ENCODE measurements at places on chromosomes 2 and 18.

GRCh38 chr2:85728342-85728741 lies 25.4 kb upstream of the ATOH8 start:
- DNase-seq: no peak

GRCh38 chr2:225740086-225740485 lies 340.6 kb downstream of the NYAP2 start:
- no peak for DNase-seq

DNA sequence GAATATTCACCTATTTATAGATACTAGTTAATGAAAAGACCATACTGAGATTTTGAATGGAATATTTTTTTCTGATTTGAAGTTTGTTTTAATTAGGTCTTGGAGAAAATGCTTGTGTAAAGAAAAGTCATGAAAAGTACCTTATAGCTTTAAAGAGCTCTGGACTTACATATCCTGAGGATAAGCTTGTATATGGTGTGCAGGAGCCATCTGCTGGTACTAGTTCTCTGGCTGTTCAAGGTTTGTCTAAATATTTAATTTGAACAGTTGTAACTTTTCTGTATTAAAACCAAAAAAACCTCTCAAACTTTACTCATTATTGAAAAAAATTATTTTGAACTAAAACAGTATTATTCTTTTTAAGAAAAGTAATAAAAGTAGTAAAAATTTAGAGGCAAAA lies 50.1 kb downstream of the UBR3 start:
- DNase-seq: no peak

DNA sequence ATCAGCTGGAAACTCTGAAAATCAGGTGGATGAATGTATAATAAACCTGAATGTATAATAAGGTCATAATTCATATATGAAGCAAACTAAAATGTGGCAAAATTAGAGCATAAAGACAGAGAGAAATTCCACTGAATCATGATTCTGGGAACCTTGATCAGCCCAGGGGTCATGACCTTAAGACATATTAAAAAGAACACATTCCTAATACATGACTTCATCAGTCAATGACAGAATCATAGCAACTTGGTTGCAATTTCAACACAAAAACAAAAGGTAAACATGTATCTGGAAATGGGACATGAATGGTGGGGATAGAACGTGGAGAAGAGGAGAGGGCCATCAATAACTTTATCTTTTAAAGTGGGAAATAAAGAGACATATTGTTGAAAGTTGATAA lies 17.6 kb downstream of the AFF3 start:
- no peak for DNase-seq

GRCh38 chr2:140064243-140064642 lies 1284.1 kb upstream of the NXPH2 start:
- no peak for DNase-seq

DNA sequence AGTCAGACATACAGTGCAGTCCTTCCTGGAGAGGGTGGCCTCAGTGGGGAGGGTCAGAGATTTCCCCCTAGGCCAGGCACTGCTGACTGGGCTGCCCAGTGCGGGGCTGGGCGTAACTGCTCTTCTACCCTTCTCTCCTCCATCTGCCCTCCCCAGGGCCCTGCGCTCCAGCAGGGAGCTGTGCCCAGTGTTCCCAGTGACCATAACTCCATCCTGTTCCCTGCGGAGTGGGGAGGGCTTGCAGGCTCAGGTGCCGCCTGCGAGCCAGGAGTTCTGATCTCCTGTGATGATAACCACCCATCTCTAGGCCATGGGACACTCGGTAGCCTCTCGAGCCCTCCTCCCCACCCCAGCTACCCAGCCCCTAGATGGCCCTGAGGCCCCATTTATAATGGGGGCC lies 107.6 kb downstream of the SMAD7 start:
- DNase-seq: no peak

DNA sequence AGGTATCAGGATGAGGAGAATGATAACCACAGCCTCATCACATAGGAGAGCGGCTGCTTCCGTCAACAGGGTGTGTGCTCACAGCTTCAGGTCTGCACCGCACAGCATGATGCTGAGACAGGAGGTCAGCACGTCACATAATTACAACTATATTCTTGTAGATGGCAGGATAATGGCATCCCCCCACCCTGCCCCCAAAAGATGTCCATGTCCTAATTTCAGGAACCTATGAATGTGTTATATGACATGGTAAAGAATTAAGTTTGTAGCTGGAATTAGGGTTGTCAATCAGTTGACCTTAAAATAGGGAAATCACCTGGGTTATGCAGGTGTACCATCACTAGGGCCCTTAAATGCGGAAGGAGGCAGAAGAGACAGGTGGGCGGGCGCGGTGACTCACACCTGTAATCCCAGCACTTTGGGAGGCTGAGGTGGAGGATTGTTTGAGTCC lies 73.9 kb downstream of the ARL4C start:
- no peak for DNase-seq

DNA sequence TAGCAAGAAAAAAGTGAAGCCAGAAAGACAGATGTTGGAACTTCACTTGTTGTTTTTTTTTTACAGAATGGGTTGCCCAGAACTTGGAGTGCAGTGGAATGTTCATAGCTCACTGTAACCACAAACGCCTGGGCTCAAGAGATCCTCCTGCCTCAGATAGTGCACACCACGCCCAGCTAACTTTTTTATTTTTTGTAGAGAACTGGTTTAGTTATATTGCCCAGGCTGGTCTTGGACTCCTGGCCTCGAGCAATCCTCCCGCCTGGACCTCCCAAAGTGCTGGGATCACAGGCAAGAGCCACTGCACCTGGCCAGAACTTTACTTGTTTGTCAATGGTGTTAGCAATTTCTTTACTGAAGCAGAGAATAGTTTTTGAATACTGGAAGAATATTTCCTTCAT lies 11.9 kb upstream of the ASPRV1 start:
- DNase-seq: no peak

DNA sequence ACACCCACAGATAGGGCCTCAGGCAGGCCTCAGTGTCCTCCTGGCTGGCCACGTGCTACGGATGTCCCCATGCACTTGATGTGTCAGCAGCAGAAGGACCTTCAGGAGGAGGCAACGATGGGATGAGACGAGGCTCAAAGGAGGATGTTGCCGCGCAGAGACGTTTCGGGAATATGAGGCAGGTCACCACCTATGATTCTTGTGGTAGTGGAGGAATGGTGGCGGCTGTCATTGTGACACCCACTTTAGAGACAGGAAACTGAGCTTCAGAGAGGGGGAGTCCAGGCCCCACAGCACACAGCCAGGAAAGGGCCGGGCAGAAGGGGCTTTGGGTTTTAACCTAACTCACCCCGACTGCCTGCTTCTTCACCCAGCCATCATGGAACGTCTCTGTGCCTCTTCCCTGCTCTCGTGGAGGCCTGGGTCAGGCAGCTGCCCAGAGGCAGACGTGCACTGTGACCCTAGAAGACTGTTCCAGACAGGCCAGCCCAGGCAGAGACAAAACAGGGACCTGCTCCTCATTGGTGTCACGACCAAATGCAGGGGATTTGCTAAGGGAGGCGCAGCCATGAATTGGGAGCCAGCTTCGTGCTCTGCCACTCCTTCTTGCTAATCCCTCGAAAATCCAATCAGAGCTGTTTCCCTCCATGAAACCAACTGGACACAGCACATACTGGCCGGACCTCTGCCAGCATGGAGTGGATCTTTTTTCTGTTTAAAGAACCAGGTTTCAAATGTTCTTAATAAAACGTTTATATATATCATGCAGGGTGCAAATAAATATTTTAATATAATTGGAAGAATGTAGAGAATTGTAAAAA lies 169.2 kb downstream of the ASB1 start:
- no peak for DNase-seq

- DNase-seq: no peak
Observed at GRCh38 chr2:213500881-213501280, 216.6 kb downstream of the SPAG16 start.

- DNase-seq: no peak
Observed at GRCh38 chr2:111667542-111668273, 216.3 kb downstream of the ANAPC1 start.

- no peak for DNase-seq
Observed at GRCh38 chr2:82675186-82675585, 1783.9 kb downstream of the SUCLG1 start.

- no peak for DNase-seq
Observed at GRCh38 chr2:237154082-237154638, 68.5 kb downstream of the COPS8 start.

DNA sequence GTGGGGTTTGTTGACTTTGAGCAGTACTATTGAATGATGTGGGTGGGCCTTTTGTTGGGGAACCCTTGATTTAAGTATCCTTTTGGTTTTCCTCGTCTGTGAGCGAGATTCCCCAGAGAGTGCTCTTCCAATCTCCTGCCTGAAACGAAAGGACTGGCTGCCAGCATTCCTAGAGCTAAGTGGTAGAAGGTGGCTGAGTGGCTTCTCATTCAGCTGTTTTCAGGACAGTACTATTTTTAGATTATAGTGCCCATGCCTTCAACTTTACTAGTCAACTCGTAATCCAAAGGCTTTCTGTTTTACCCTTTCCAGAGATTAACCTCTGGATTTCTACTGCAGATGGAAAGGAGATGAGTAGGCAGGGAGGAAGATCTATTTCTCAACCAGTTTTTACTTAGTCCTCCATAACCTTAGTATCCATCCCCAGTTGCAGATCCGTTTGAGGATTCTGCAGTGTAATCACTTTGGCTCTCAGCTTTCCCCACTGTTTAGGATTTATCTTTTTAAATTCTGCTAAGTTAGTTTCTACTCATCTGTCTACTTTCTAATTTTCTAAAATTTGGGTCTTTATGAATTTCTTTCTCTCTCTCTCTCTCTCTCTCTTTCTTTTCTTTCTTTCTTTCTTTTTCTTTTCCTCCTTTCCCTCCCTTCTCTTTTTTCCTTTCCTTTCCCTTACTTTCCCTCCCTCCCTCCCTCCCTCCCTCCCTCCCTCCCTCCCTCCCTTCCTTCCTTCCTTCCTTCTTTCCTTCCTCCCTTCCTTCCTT lies 9.2 kb downstream of the SLC4A1AP start:
- no peak for DNase-seq

- no peak for DNase-seq
Observed at GRCh38 chr2:143877056-143877455, 642.9 kb downstream of the ZEB2 start.

GRCh38 chr2:10075571-10076209 lies 4.5 kb downstream of the CYS1 start:
- DNase-seq: no peak

DNA sequence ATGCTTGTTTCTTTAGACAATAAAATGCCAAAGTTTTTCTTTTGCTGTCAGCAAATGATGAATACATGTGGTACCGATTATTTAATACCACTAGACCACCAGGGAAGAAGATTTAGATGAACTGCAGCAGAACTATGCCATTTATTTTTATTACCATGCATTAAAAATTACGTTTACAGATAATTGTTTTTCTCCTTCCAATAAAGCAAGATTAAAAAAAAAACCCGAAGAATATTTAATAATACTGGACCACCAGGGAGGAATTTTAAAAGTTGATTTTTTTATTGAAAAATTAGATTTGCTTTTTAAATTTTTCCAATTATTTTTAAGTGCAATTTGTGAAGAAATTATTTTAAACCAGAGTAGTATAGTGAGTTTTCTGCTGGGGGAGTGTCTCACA lies 170.3 kb upstream of the HNRNPA3 start:
- no peak for DNase-seq

GRCh38 chr2:147045113-147045512 lies 799.7 kb upstream of the ACVR2A start:
- DNase-seq: no peak

GRCh38 chr2:10328670-10329579 lies 26.2 kb downstream of the HPCAL1 start:
- DNase-seq: no peak

GRCh38 chr2:126646026-126646425 lies 9.9 kb upstream of the GYPC start:
- no peak for DNase-seq

DNA sequence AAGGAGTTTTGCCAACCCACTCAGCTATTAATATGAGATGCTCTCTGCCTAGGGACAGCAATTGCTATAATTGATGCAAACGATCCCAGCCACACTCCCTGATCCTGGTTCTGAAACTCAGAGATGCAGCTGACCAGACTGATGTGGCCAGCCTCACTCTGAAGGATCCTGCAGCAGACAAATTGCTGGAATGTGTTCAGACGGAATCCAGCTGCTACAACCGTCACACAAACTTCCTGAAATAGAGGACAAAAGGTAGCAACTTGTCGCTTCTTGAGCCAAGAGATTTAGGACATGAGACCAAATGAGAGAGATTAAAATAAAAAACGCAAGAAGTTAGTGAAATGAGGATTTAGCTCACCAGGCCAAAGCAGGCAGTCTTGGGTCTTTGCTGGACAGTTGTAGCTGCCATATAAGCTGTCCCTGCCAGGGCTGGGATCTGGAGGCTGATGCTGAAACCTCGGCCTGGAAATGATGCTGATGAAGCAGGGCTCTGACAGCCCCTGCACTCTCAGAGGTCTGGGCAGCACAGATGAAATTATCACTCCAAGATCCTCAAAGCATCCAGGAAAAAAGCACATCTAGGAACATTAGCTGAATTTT lies 8.3 kb upstream of the YWHAQ start:
- no peak for DNase-seq

GRCh38 chr18:78677483-78678317 lies 301.9 kb upstream of the SALL3 start:
- no peak for DNase-seq

DNA sequence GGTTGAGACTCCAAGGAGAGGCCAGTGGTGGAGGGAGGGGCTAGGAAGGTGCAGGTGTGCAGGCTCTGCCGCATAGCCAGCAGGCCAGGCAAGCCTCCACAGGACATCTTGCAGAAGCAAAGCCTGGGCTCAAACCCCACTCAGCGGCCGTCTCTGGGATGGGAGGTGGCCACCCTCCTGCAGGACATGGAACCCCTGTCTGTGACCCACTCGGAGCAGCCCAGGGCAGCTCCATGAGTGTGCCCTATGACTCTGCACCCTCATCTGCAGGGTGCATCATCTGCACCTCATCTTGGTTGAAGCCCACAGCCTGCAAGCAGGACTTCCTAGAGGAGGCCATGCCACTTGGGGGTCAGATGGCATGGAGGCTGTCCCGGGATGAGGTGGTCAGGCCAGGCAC lies 46.3 kb downstream of the GPC1 start:
- no peak for DNase-seq

DNA sequence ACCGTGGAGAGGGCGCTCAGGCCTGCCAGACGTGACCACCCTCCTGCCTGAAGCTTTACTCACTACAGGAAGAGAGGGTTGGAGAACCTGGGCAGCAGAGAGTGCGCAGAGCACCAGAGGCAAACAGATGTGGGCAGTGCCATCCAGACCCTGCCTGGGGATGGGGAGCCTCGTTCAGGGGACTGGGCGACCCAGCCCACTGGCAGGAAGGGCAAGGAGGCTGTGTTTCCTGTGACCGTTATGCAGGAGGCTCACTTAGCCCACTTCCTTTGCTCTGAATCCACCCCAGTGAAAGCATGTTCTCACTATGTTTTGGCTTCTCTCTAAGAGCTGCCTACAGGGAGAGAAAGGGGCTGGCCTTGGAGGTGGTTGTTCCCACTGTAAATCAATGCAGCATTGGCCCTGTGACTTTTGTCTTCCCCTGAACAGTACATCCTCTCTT lies 23.0 kb upstream of the ACKR3 start:
- DNase-seq: no peak

GRCh38 chr2:239776436-239777005 lies 248.6 kb downstream of the NDUFA10 start:
- DNase-seq: no peak
